ENCODE measurements at places on chromosomes 1 and 21. TPM values are rescaled to one million over a fixed set of nuclear protein-coding genes. Genes with fewer than 3 reads are reported as not detected.

The CNIH3 gene
- total RNA-seq = 72.4 TPM

The PHGDH gene
- 246 TPM for total RNA-seq

The ARMH1 gene
- total RNA-seq = 1.7 TPM

The RUNX3 gene
- total RNA-seq = not detected

The PTPN7 gene
- total RNA-seq = not detected

The FNDC7 gene
- total RNA-seq = under 0.01 TPM

The SLFNL1 gene
- 0.09 TPM for total RNA-seq

The RHEX gene
- not detected for total RNA-seq

The CSF1 gene
- 61.9 TPM for total RNA-seq

The MAP10 gene
- 1.5 TPM for total RNA-seq

The RAD54L gene
- total RNA-seq = 9.7 TPM

The GSTM4 gene
- 8.7 TPM for total RNA-seq

The NBPF1 gene
- total RNA-seq = 63.1 TPM

The SPRR2A gene
- not detected for total RNA-seq

The B3GALT2 gene
- 0.18 TPM for total RNA-seq

The SDC3 gene
- total RNA-seq = 26.8 TPM

The ZNF593OS gene
- total RNA-seq = not detected

The AVPR1B gene
- total RNA-seq = not detected

The CTH gene
- total RNA-seq = 7.6 TPM

The SEC22B gene
- 70.3 TPM for total RNA-seq

Measured in fibroblast of the aortic adventitia (primary cell).